ENCODE measurements at places on chromosomes 11 and 22.

- DNase-seq, result peak; percentile 30
Observed at GRCh38 chr11:17735818-17736578, 1.4 kb downstream of the KCNC1 start.

DNA sequence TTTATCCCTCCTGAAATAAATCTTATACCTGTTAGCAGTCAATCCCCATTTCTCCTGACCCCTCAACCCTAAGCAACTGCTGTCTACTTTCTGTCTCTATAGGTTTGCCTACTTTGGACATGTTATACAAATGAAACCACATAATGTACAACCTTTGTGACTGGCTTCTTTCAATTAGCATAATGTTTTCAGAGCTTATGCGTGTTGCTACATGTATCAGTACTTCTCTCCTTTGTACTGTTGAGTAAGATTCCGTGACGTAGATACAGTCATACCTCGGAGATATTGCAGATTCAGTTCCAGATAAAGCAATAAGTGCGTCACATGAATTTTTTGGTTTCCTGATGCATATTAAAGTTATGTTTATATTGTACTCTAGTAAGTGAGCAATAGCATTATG, 127.3 kb downstream of the MORC2 start:
- DNase-seq, result no peak

GRCh38 chr11:94934362-94934761, 39.0 kb downstream of the CWC15 start:
- peak; percentile 15 for DNase-seq

- no peak for DNase-seq
Observed at GRCh38 chr11:102368472-102368871, 21.5 kb downstream of the BIRC2 start.

DNA sequence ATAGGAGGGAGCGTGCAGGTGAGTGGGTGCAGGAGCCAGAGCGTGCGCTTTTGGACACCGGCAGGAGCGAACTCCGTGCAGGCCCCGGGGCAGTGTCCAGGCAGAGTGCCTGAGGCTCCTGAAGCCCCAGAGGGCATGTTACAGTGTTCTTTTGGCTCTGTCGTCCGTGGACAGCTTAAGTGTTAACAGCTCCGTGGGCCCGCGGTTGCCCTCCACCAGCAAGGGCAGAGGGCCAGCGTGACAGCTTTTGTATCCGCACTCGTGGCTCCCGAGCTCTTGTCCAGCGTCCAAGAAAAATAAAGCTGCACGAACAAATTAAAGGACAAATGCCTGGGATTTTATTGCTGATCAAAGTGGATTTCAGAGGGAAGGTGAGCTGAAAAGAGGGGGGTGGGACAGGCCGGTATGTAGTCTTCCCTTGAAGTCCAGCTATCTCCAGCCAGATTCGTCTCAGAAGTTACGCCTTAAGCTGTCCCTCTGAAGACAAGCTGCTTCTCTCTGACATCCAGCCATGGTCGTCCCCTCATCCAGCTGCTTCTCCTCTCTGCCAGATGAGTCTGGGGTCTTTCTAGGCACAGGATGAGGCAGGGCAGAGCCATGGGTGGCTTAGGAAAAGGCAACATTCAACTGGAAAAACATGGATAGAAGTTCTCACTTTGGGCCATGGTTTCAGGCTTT, 968 bp upstream of the TMEM109 start:
- no peak for DNase-seq

- DNase-seq, result no peak
Observed at GRCh38 chr11:18790883-18791206, 753 bp downstream of the PTPN5 start.

- DNase-seq, result no peak
Observed at GRCh38 chr11:69470301-69470700, 11.2 kb upstream of the LINC01488 start.
